ENCODE measurements at places on chromosomes 7 and 10.

GRCh38 chr10:51073453-51074237 is 642 bp upstream of the PRKG1 start:
- DNase-seq, result no peak

GRCh38 chr7:65338346-65338745 is 35.3 kb upstream of the ZNF92 start:
- no peak for DNase-seq

GRCh38 chr7:2880874-2881533 is 36.9 kb upstream of the GNA12 start:
- DNase-seq, result no peak

- DNase-seq, result no peak
These were observed 8.7 kb upstream of the MTPAP start for GRCh38 chr10:30357806-30358205.

DNA sequence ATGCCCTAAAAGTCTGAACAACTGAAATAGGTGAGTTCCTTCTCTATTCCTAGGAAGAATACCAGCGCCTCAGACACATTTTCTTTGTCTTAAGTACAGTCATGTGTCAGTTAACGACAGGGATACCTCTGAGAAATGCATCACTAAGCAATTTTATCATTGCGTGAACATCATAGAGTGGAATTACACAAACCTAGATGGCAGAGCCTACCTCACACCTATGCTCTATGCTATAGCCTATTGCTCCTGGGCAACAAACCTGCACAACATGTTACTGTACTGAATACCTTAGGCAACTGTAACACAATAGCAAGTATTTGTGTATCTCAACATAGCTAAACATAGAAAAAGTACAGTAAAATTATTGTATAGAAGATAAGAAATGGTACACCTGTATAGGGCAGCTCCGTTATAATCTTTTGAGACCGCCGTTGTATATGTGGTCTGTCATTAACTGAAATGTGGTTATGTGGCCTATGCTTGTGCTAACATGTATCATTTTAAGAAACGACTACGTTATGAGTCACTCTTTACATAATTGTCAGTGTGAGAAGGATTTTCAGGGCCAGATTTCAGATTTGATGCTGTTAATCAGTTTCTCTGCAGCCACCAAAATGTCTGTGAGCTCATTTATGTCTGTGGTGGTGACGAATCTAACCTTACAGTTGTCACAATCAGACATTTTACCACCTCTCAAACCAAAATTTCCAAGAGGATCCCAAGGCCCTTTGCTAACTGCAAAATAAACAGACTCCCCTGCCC is 66.1 kb upstream of the STK17A start:
- no peak for DNase-seq

DNA sequence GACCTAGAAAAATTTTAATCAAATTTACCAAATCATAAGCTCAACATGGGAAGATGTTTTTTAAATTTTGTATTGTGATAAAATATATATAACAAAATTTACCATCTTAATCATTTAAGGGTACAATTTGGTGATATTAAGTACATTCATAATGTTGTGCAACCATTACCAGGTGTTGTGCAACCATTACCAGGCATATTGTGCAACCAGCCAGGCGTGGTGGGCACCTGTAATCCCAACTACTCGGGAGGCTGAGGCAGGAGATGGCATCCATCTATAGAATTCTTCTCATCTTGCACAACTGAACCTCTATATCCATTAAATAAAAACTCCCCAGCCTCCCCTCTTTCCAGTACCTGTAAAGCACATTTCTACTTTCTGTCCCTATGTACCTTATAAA is 124.5 kb upstream of the SLC13A1 start:
- no peak for DNase-seq

DNA sequence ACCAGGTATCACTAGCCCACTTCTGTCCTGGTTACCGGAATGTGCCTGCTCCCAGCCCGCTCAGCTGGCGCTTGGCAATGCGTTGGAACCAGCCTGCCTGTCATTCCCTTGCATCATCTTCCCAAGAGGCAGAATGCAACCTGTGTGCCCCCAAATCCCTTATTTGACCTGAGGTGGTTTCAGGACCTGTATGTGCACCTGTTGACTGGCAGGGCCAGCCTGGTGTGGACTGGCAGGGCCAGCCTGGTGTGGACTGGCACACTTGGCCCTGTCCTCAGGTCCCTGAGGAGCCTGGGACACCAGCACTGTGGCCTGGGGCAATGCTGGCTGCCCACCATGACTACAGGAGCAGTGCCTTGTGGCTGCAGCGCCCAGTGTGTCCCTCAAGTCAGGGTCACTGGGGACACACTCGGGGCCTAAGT is 38.2 kb downstream of the ZNF467 start:
- no peak for DNase-seq

DNA sequence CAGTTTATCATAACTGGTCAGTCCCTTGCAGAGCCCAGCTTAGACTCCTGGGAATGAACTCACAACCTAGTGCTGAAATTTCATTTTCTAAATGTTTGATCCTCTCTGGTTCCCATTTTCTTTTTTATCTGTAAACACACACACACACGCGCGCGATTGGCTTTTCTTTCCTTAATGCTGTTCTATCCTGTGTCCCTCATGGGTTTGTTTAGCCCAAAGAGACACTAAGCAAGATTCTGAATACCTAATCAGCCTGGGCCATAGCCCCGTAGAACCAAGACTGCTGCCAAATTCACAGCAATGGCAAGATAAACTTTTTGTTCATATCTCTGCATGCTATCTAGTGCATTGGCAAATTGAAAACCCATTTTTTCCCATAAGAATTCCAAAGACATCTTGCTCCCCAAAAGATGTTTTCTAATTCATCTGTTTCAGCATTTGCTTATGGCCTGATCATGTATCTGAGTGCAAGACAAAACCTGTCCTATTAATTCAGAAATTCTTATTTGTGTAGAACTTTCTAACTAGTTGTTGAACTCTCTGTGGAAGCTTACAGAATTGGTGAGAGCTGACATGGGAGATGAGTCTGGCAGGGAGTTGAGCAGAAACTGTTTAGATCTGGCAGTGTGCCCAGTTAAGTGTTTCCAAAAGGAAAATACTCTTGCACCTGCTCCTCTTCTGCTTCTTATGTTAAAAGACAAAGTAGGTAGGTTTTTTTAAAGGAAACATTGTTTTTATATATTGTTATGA is 1.8 kb upstream of the IFIT1 start:
- DNase-seq, result no peak

DNA sequence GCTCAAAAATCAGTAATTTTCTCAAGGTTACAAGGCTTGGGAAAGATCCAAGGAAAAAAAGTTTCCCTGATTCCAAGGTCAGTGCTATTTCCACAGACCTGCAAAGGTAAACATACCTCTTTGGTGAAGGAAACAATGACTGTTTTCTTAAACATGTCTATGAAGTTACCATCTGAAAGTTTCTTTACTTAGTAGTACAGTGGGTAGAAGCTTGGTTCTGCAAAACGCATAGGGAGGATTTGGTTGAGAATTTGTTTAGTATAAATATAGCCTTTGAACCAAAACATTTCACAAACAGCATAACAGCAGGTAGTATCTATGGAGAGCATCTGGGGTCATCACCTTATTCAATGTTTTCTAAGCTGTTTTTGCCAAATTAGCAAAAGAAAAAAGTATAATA is 169.6 kb downstream of the CCSER2 start:
- DNase-seq, result no peak

- DNase-seq, result peak; percentile 60
These were observed 2.8 kb downstream of the FAM53B start for GRCh38 chr10:124741281-124741921.

- DNase-seq, result no peak
These were observed 171.6 kb upstream of the SVIL start for GRCh38 chr10:29806350-29806788.

GRCh38 chr10:62709200-62709599 is 95.3 kb upstream of the ADO start:
- DNase-seq, result no peak

DNA sequence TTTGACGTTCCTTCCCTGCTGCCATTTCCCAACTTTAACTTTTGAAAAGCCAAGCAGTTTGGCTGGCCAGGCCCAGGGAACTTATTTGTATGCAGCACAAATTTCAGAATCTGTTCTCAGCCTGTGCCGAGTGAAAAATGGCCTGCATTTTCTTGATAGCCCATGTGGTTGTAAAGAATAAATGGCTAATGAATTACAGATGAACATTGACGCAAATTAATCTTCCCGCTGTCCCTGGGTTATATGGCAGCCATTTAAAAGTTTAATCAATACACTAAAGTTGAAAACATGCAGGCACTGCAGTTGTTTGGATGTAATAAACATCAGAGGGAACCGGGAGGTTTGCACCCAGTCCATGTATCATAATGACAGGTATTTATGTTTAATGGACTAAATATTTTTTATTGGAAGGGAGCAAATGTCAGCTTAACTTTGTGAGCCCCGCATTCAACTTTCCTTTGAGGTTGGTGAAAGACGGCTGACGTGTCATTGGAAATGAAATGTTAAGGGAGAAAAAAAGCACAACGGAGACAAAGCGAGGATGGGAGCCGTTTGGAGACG is 1092.4 kb downstream of the LRMDA start:
- DNase-seq, result no peak

DNA sequence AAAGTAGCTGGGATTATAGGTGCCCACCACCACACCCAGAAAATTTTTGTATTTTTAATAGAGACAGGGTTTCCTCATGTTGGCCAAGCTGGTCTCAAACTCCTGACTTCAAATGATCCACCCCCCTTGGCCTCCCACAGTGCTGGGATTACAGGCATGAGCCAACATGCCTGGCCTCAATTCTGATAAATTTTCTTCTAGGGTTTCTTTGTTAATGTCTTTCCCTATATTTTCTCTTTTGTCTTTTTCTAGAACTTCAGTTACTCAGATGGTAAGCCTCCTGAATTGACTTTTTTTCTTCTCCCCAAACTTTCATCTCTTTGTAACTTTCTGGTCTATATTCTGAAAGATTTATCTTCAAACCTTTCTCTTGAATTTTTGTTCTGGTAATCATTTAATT is 12.7 kb upstream of the SMURF1 start:
- DNase-seq, result no peak

DNA sequence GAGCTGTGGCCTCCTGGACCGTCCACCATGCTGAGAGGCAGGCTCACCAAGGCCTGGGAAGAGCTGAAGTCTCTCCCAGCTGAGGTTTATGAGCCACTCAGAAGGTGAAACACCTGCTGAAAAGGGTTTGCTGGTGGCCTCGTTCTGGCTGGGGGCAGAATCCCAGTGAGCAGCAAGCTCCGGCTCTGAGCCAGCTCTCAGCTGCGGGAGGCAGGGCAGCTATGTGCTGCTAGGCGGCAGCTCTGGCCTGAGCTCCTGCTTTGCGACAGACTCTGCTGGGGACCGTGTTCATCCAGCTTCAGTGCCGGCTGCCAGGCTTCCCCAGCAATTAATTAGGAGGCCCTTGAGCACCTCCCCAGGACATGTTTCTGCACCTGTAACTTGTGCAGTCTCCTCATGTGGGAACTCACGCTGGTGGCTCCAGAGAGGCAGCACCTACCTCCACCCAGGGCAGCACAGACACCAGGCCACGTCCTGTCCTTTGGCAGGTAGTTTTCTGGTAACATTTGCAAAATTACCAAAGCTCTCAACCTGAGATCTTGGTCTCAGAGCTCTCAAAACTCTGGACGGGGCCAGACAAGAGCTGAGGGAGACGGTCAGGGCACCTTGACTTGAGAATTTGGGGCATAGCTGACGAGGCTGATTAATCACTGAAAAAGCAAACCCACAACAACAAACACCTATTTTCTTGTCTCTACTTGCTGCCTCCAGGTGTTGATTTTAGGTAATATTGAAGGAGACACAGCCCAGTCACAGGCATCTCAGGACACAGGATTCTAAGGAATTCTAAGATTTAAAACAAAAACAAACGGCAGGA is 185.0 kb downstream of the TCERG1L start:
- no peak for DNase-seq

DNA sequence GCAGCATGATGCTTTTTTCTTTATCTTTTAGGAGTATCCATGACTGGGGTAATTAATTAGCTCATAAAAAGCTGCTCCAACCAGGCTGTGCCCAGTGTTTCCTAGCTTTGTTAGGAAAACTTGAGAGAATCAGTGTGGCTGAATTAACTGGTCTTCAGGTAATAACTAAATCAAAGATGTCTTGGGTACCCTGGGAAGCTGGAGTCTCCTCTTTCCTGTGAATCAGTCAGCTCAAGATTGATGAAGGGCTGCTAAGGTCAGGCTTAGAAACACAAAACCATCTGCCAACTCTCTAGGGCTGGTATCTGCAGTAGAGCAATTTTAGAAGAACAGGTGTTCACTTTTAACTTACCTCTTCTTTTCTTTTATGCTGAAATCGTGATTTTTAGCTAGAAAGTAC is 21.4 kb upstream of the ATOH7 start:
- DNase-seq, result no peak

- DNase-seq, result no peak
These were observed 143.3 kb downstream of the PKD1L1 start for GRCh38 chr7:47804767-47805545.

DNA sequence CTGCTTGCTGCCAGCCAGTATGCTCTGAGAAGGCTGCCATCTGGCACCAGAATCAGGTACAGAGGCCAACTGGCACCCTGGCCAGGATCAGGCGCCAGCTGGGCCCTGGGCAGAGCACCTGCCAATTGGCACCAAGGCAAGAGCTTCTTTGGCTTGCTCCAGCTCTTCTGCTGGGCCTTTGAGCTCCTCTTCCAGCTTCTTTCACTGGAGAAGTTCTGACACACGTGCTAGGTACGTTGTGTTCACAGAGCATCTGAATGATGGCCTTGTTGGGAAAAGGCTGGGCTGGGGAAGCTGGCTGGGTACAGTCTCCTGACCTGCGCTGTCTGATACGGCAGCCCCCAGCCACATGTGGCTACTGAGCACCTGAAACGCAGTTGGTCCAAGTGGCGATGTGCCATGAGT is 31.7 kb upstream of the OPALIN start:
- DNase-seq, result no peak

- DNase-seq, result no peak
These were observed 176.8 kb upstream of the AGK start for GRCh38 chr7:141374425-141374824.

DNA sequence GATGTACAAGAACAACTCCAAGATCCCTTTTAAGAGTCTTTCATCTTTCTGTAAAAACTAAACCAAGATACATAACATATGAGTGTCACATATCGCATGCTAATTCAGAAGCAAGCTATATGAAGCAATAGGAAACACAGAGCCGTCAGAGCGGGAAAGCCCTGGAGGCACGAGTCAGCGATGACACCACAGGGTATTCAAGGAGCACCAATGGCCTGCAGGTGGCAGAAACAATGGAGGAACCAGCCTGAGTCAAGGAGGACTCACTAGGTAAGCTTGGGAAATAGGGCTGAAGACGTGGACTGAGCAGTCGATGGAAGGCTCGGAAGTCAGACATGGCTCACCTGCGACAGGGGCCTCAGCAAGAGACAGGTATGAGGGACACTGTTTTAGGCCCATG is 214.4 kb downstream of the FAM107B start:
- no peak for DNase-seq

- no peak for DNase-seq
These were observed 177.6 kb downstream of the REEP3 start for GRCh38 chr10:63698787-63699150.

Measured in bone marrow (tissue), 2 donors.